ENCODE measurements at places on chromosomes 5 and 9.

DNA sequence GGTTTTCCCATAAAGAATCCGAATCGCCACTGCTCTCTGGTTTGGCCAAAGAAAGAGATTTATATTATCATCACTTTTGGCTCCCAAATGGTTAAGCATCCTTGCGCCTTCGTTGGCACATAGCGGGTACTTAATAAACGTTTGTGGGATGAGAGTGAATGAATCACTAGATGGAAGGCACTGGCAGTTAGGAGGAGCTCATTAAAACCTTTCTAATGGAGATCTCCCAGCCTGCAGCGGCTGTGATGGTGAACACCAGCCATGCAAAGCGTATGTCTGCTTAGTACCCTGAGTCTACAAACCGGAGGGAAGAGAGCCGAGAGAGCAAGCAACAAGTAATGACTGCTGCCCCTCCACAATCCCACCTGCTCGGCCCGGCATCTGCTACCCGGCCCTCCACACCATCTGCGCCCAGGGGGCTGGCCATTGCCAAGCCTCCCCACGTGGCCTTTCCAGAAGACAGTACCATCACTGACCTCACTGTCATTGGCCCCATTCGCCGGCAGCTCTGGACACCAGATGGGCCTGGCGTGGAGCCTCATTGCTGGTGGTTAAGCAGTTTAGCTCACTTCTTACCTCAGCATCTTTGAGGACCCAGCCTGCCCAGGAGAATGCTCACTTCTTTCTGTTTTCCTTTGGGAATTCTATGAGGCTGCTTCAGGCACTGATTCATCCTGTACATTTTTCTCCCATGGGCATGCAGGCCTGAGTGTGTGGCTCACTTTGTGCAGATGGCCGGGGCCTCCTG, 39.3 kb upstream of the ANKRD33B start:
- no peak for DNase-seq

DNA sequence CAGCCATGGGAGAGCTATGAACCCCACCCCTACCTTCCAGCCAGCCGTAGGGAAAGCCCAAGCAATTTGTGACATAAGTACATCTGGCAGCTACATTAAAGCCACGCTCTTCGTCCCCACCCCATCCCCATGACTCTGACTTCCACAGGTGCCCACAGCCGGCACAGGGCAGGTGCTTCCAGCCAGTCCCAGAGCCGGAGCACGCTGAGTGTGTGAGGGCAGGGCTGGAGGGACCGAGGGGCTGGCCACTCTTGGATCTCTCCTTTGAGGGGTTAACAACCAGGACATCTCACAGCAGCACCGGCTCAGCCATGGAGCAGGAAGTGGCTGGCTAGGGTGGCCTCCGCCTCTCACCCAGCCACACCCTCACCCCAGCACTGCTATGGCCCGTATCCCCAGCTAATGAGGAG, 2.4 kb upstream of the FAM78A start:
- DNase-seq: no peak

GRCh38 chr5:134445856-134446818, 34.5 kb upstream of the CDKN2AIPNL start:
- no peak for DNase-seq

- no peak for DNase-seq
Observed at GRCh38 chr9:82126256-82126655, 137.7 kb downstream of the SPATA31D1 start.

DNA sequence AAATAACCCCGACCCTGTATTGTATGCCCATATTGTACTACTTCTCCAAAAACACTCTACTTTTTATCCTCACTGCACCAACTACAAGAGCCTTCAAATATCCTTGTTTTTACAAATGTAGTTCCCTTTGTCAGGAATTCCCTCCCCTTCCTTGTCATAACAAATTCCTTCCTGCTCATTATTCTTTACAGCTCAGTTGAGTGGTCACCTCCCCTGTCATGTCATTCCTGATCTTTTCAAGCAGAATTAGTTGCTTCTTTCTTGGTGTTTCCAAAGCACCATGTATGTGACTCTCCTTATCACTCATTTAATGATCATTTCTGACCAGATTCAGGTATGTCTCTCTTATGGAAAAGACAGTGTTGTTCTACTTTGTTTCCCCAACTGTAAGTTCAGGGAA, 194.2 kb upstream of the SMC2 start:
- DNase-seq: no peak

GRCh38 chr5:50691399-50692016, 25.1 kb downstream of the PARP8 start:
- DNase-seq: no peak

GRCh38 chr5:52837068-52837467, 49.4 kb downstream of the ITGA1 start:
- no peak for DNase-seq

GRCh38 chr5:129094924-129095899, 663 bp downstream of the ISOC1 start:
- DNase-seq: no peak

DNA sequence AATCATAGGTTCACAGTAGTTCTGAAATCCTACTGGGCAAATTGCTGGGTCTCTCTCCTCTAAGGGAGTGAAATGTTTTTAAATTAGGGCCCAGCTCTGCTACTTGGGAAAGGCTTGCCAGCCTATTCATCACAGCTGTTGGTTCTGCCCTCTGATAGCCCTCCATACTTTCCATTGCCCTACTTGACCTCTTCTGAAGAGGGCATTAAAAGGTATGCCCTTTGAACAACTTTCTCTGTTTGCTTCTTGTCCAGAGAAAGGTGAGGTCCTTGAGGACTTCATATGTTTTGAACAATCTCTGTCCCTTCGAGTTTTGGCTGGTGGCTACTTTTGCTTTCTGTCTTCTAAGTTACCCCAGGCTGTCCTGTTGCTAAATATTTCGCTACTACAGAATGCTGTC, 62.3 kb upstream of the JAK2 start:
- no peak for DNase-seq

GRCh38 chr9:121865060-121865459, 213.6 kb downstream of the DAB2IP start:
- no peak for DNase-seq

DNA sequence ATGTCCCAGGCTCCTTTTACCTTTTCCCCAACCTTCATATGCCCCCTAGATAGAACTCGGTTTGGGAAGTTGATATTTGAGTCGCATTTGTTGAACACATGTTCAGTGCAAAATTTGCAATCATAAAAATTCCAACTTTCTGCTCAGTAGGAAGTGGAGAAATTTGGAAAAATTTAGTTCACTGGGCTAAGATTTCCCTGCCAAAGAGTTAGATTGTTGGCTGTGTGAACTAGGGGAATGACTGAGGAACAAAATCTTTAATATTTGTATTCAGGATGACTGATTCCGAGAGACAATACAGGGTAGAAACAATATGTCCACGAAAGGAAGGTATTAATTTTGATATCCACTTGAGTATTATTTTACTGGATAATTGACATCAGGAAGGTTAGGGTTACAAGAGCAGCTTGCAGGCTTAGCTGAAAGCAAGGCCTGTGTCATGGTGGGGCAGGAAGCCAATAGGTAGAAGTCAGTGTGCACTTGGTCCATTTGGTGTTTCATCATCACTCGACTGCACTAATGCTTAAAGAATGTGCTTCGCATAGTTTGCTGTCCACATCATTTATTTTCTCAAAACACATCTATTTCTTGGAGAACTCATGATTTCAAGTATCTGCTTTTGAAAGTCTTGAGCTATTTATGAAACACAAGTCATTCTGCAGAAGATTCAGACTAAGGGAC, 59.4 kb upstream of the GNA14 start:
- no peak for DNase-seq

DNA sequence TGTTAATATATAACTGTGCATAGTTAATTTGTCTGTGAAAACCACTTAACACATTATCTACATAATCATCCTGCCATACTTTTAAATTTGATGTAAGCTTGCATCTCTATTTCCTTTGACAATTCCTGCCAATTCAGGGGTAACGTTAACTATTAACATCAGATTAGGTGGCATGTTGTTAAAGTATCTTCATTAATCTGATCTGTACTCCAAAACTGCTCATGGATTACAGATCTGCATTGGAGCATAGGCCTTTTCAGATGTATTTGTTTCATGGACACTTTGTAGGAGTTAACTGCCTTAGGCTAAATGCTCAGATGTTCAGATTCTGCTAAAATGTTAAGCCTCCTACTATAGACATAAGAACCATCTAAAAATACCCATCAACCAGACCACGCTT, 3.1 kb downstream of the RPS6 start:
- DNase-seq: no peak

Measured in activated CD8-positive, alpha-beta memory T cell treated with anti-CD3 and anti-CD28 coated beads for 1 hour (primary cell).